ENCODE measurements at places on chromosomes 6 and 20.

DNA sequence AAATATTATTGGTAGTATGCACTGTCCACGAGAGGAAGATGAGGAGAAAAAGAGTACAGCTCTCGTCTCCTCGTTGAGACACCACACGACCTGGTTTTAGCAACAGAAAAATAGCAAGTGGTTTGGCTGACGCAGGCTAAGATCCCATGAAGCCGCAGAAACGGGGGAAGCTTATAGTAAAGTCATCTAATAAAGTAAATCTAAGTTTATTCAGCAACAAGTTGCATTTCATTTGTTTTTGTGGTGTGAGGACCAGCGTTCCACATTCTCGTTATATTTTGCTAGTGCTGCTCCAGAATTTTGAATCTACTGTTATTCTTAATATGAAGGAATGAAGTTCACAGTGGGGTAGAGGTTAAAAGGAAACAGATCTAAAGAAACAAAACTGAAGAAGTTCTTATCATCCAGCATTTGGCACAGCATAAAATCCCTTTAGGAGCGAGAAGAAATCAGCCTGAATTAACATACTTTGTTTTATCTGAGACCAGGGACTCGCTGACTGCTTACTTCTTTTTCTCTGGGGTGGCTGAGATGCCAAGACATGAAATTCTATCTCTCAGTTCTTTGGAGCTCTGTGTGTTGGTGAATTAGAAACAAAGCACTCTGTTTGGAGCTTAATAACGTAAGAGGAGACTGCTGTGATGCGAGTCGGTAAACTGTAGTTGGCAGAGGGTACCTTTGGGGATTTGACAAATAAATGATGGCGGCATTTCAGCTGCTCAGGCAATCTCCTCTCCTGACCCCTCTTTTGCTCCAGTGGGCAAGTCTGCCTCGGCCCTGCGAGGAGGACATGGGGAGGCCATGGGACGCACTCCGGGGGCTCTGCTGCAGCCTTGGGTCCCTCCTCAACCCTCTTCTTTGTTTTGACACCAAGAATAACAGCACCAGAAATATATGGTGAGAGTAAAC is 24.9 kb upstream of the IRF4 start:
- DNase-seq: no peak

DNA sequence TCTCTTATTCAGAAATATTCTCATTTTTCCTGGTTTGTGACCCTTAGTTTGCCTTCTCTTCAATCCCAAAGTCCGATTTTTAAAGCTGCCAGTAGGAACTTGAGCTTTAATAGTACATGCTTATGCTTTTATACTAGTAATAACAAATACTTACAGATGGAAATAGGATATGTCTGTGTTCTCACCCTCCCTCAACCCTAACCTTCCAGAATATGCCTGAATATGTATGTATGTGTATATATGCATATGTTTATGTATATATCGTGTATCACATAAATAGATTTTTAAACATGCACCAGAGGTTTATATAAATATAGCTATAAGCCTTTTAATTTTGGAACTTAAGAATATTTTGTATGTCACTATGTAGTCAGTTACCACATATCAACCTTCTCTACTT is 38.8 kb downstream of the CDYL start:
- no peak for DNase-seq

- DNase-seq: no peak
Measured at GRCh38 chr20:30921286-30922071, 336.0 kb upstream of the DEFB115 start.

DNA sequence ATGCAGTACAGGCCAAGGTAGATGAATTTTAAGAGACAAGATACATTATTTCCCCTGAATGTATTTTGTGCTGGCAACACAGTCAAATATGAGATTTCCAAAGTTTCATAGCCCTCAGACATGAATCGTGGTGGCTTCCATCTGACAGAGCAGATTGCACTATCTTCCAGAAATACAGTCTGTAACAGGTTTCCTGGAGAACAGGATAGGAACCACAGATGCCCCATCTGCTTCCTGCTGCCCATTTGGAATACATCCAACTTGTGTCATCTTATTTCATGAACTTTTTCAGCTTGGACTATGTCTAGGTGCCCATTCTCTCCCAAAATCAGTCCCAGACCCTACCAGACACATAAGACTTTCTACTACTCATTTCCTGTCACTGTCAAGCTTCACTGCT is 426.0 kb downstream of the KIF16B start:
- DNase-seq: no peak

GRCh38 chr20:38221119-38221589 is 39.4 kb downstream of the KIAA1755 start:
- peak; percentile 88 for DNase-seq

- DNase-seq: no peak
Measured at GRCh38 chr6:1164600-1164999, 147.3 kb upstream of the FOXQ1 start.

- DNase-seq: no peak
Measured at GRCh38 chr6:4947716-4948115, 56.1 kb downstream of the RPP40 start.

GRCh38 chr6:157433678-157434081 is 52.7 kb downstream of the ZDHHC14 start:
- no peak for DNase-seq

GRCh38 chr20:48777005-48777404 is 50.8 kb downstream of the PREX1 start:
- DNase-seq: no peak

DNA sequence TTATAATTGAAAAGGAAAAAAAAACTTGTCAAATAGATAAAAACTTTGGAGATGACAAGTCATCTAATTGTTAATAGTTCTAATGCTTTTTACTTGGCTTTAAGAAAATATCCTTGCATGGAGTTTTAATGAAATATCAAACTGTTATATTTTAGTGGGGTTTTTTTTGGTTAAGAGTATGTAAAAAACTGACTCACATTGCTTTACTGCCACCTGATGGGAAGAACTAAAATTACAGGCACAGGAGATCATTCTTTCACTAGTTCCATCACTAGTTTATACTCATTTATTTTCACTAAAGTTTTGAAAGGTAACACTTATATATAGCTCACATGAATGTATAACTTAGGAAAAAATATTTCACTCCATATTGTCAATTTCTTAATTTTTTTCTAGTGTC is 309.1 kb downstream of the LMBRD1 start:
- no peak for DNase-seq

GRCh38 chr6:84979541-84979940 is 215.1 kb upstream of the TBX18 start:
- DNase-seq: peak; percentile 23

GRCh38 chr6:53959717-53960116 is 151.5 kb upstream of the MLIP start:
- peak; percentile 15 for DNase-seq

DNA sequence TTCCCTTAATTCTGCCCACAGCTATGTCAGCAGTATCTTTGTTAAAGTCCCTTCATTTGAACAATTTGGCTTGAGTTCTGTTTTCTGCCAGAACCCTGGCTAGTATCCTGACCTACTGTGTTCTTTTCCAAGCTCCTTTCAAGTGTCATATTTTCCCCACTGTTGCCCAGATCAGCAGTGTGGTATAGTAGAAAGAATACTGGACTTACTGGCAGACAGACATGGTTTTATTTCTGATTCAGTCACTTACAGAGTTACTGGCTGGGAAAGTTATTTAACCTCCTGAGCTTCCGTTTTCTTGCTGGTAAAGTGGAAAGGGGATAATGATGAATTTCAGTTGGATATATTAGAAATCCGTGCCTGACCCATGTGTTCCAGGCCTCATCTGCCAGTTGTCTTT is 39.8 kb upstream of the RAB23 start:
- peak; percentile 7 for DNase-seq

GRCh38 chr20:53801609-53802370 is 208.2 kb upstream of the ZNF217 start:
- no peak for DNase-seq

GRCh38 chr6:167565388-167565787 is 240.5 kb downstream of the TTLL2 start:
- no peak for DNase-seq

GRCh38 chr20:45218636-45219035 is 2.5 kb upstream of the SEMG2 start:
- DNase-seq: no peak

GRCh38 chr6:110636781-110637180 is 160.4 kb upstream of the SLC22A16 start:
- no peak for DNase-seq

- no peak for DNase-seq
Measured at GRCh38 chr20:5945963-5946362, 4.4 kb downstream of the TRMT6 start.

DNA sequence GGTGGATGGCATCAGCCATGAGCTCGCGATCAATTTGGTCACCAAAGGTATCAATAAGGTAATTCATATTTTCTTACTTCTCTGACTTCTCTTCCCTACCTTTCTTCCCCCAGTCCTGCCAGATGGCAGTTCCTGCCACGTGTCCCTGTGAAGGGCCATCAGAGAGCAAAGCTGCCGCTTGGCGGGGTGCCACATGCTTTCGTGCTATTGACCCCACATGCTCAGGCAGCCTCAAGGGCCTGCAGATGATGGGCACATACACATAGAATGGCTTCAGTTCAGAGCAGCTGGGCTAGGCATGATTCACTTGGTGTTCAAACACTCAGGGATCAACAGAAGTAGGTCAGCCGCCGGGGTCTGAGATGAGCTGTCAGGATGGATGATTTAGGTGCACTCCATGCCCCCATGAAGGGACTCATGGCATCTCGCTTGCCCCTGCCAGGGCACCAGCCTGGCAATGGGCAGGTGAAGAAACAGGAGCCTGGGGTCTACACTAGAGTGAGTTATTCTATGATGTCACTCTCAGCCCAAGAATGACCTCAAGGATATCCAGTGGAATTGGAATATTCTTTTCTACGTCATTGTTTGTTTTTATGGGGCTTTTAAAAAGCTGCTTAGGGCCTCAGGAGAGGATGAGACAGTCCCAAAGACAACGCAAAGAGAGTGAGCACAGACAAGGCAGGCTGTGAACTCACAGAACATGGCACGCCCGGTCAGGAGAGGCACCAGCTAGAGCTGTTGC is 25.5 kb downstream of the BANF2 start:
- no peak for DNase-seq

DNA sequence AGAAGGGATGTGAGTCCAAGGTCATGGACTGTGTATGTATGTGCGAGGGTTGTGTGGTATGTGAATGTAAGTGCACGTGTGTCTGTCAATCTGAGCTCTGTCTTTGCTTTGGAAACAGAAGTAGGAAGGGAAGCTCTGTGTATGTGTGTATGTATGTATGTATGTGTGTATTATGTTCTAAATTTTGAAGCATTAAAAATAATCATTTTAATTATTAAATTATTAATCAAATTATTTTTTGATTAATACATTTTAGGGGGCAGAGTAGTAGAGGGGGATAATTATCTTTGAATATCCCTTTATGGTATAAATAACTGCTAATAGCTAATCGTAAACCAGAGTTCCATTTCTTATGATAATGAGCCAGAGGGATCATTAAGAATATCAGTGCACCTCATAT is 42.8 kb downstream of the SH3BGRL2 start:
- DNase-seq: no peak

GRCh38 chr6:105186576-105186975 is 6.8 kb upstream of the POPDC3 start:
- DNase-seq: no peak

GRCh38 chr20:19314621-19315020 is 102.2 kb downstream of the SLC24A3 start:
- no peak for DNase-seq

GRCh38 chr6:148811459-148811858 is 64.6 kb downstream of the UST start:
- no peak for DNase-seq

- DNase-seq: no peak
Measured at GRCh38 chr20:23152902-23153301, 66.8 kb upstream of the CD93 start.
